ENCODE measurements at places on chromosomes 2 and 18. TPM values are rescaled to one million over a fixed set of nuclear protein-coding genes. Genes with fewer than 3 reads are reported as not detected.

CCDC150 gene
- total RNA-seq: 7.1 TPM

GRCh38 chr2:174768557-174768956 is 4.3 kb upstream of the CHRNA1 start:
- no peak for DNase-seq
- no peak overlapping the region for H3K27ac ChIP-seq
- no peaks in the 10 kb centered on the region for H3K27me3 ChIP-seq
- H3K4me3 ChIP-seq: no peak overlapping the region
- peaks cover 7% of the 10 kb centered on the region for H3K4me1 ChIP-seq

DNA sequence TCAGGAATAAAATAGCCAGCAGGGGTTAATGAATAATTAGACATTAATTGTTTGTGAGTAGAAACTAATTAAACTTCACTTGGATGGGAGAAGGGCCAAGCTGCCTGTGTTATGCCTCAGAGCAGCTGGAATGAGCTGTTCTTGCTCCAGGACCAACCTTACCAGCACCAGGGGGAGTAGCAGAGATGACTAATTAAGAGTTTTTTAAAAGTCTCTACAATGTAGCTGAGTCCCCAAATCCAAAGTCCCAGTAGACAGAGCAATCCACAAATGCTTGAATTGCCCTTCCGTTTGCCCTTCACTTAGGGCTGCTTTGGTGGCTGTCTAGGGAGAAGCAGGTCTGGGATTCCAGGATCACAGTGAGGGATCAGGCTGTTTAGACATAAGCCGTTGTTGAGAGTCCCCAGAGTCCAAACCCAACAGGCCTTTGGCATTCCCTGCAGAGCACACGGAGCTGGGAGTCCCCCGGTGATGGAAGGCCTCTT is 59.4 kb downstream of the RHOB start:
- no peak overlapping the region for H3K4me3 ChIP-seq
- DNase-seq: no peak
- no peaks in the 10 kb centered on the region for H3K4me1 ChIP-seq

SERPINB11 gene
- total RNA-seq: not detected

DNA sequence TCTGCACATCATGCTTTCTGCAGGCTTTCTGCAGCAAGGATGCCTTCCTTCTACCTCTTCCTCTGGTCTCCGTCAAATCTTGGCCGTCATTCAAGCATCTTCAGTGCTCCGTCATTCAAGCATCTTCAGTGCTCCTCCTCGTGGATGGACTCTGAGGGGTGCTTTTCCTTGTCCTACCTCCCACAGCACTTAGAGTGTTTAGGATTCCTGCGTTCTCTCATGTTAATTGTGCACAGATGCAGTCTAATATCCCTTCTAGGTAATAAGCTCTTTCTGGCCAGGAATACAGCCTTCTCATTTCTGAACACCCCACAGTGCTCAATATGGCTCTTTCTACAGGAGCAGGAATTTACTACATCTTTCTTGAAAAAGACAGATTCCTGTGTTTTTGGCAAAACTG is 59.8 kb downstream of the ZNF236 start:
- no peak for DNase-seq
- H3K27ac ChIP-seq: no peak overlapping the region
- H3K4me1 ChIP-seq: no peaks in the 10 kb centered on the region
- peaks cover 58% of the 10 kb centered on the region for H3K36me3 ChIP-seq
- H3K27me3 ChIP-seq: no peaks in the 10 kb centered on the region

DNA sequence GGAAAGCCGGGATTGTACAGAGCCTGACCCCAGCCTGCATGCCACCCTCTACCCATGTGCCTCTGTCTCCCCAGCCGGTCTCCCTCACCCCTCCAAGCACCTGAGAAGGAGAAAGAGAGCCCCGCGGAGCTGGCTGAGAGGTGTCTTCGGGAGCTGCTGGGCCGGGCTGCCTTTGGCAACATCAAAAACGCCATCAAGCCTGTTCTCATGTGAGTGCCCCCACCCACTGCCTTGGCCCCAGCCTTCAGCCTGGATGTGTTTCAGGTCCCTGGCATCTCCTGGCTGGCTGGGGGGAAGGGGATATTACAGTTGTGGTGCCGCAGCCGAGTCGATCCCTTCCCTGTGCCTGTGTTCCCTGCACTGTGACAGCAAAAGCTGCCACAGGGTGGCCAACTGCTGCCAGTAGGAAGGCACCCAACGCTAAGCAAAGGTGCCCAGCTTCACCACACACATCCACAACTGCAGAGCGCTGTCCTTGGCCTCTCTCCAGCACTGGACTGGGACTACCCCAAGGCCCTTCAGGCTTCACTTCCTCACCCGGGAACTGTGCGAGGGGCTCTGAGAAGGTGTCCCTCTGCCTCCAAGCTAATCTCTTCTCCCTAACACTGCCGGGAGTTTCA is 38.4 kb downstream of the POMC start:
- no peak overlapping the region for H3K27ac ChIP-seq
- H3K36me3 ChIP-seq: no peaks in the 10 kb centered on the region
- DNase-seq: no peak
- no peak overlapping the region for H3K4me3 ChIP-seq

CRYBA2 gene
- not detected for total RNA-seq

DNA sequence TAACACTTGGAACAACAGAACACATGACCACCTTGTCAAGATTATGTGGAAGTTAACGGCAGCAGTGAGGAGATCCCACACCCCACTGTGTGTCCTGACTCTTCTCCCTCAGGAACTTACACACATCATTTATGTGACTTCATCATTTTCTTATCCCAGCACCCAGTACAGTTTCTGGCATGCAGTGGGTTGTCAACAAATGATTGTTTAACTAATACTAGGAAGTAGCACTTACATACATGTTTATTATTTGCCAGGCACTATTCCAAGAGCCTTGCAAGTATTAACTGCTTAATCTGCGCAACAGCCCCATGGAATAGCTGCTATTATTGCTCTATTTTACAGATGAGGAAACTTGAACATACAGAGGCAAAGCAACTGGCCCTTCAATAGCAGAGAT is 391.5 kb downstream of the TXNL1 start:
- H3K27ac ChIP-seq: no peak overlapping the region
- no peaks in the 10 kb centered on the region for H3K27me3 ChIP-seq
- H3K4me1 ChIP-seq: peaks cover 8% of the 10 kb centered on the region
- DNase-seq: no peak
- H3K36me3 ChIP-seq: no peaks in the 10 kb centered on the region
- H3K4me3 ChIP-seq: no peak overlapping the region

GRCh38 chr2:119537792-119538191 is 6.5 kb upstream of the CFAP221 start:
- no peaks in the 10 kb centered on the region for H3K4me1 ChIP-seq
- H3K27ac ChIP-seq: no peak overlapping the region
- no peak overlapping the region for H3K4me3 ChIP-seq
- DNase-seq: no peak

EIF2B4 gene
- 34.8 TPM for total RNA-seq

DNA sequence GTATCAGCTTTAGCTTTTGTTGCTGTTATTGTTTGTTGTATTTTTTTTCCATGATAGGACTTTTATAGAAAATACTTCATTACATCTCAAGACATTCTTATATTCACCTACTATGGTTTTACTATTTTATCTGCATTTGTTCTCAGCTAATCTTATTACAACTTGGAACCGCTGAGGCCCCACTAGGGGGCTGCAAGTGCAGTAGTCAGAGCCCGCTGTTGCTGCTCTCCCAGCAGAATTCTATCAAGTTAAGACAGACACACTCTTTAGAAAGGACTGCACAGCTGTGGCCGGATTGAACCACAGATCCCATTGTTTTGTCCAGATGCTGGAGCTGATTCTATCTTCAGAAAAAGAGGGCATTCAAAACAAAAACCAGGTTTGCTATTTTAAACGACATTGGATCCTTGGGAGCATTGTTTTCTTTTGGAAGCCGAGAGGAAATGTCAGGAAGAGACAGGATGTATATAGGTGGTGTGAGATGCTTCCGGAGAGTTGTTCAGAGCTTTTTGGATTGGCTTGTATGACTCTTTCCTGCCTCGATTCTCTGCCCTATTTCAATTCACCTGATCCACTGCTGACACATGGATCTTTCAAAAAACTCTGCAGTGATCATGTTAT is 105.7 kb upstream of the GAREM1 start:
- no peaks in the 10 kb centered on the region for H3K36me3 ChIP-seq
- H3K27me3 ChIP-seq: no peaks in the 10 kb centered on the region
- no peak for DNase-seq
- H3K4me1 ChIP-seq: no peaks in the 10 kb centered on the region

- DNase-seq: peak; percentile 13
- H3K4me3 ChIP-seq: no peak overlapping the region
- H3K4me1 ChIP-seq: no peaks in the 10 kb centered on the region
- H3K27ac ChIP-seq: no peak overlapping the region
- no peaks in the 10 kb centered on the region for H3K27me3 ChIP-seq
- no peaks in the 10 kb centered on the region for H3K36me3 ChIP-seq
Observed at GRCh38 chr2:119119076-119119785, 39.3 kb downstream of the C1QL2 start.

UPP2 gene
- total RNA-seq: not detected

- H3K4me3 ChIP-seq: no peak overlapping the region
- H3K27ac ChIP-seq: no peak overlapping the region
- H3K36me3 ChIP-seq: no peaks in the 10 kb centered on the region
- DNase-seq: no peak
Observed at GRCh38 chr2:26619521-26619951, 21.6 kb downstream of the CIB4 start.

DNA sequence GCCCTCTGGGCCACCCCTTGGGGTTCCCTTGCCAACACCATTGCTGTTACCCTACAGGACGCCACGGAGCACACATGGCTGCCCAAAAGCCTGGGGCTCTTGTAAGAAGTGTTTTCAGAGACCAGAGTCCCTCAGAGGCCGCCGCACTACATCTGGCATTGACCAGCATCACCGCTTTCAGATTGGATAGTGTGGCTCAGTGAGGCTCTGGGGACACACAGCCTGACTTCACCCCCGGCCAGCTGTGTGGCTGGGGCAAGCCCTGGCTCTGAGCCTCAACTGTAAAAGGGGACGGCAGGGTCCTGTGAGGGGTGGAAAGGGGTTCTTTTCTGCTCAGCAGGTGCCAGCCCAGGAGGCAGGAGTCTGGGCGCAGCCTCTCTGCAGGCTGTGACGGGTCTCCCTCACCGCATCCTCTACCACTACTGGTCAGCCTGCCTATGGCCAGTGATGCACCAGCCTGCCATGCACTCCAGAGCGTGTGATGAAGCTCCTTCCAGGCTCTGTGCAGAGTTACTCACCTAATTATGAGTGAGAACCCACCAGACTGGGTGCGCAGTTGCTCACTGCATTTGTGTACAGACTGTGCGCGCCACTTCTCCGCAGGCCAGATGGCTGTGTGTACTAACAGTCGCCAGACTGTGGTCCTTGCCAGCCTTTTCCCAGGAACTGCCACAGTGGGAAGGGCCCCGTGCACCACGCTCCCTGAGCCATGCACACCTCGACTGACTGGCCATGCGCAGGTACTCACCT is 10.7 kb upstream of the OTOF start:
- H3K27ac ChIP-seq: no peak overlapping the region
- no peaks in the 10 kb centered on the region for H3K4me1 ChIP-seq
- H3K27me3 ChIP-seq: no peaks in the 10 kb centered on the region

Measured in ascending aorta (tissue), 2 donors.